ENCODE measurements at places on chromosomes 7 and 10. TPM values are rescaled to one million over a fixed set of nuclear protein-coding genes. Genes with fewer than 3 reads are reported as not detected.

MRLN gene
- not detected for total RNA-seq

CEP55 gene
- total RNA-seq: 2.4 TPM

GRCh38 chr7:73418113-73418703 is 15.4 kb upstream of the FZD9 start:
- DNase-seq: no peak
- no peak overlapping the region for H3K4me3 ChIP-seq
- H3K36me3 ChIP-seq: no peaks in the 10 kb centered on the region
- H3K27ac ChIP-seq: no peak overlapping the region

RPEL1 gene
- not detected for total RNA-seq

RBM20 gene
- 0.15 TPM for total RNA-seq

DNA sequence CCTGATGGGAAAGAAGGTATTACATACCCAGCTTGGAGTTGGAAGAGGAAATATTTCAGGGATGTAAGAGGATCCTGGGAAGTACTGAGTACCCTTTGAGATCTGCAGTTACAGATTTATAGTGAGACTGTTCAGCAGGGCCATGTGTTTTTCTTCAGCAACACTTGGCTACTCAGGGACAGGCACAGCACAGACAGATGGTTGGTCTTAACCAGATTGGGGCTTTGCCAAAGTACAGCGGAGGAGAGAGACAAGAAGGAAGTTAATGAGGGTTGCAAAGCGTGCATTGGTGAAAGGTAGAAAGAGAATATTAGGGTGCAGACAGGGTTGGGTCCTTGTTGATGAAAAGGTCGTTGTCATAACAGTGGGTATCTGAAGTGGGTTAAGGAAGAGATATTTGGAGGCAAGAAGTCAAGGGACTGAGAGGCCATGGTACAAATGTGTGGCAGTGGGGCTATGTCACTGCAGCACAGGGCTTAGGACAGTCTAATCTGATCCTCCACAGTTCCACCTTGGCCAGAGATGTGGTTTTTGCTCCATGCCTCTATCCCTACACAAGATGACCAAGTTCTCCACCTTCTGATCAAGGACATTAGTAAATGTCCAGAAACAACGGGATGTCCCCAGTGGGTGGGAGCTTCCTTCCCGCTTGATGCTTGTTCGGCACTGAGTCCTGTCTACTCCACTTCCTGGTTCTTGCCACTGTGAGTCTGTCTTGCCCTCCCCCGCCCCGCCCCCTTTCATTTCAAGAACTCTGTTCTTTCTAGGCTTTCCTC is 18.9 kb upstream of the DNAJC1 start:
- peak overlapping the region; percentile 28 for H3K27ac ChIP-seq
- peaks cover 19% of the 10 kb centered on the region for H3K4me1 ChIP-seq
- H3K4me3 ChIP-seq: peak overlapping the region; percentile 3
- no peaks in the 10 kb centered on the region for H3K27me3 ChIP-seq
- no peaks in the 10 kb centered on the region for H3K36me3 ChIP-seq
- DNase-seq: no peak

BAIAP2L1 gene
- total RNA-seq: 30.9 TPM

NYAP1 gene
- total RNA-seq: not detected

MSMB gene
- not detected for total RNA-seq

DNA sequence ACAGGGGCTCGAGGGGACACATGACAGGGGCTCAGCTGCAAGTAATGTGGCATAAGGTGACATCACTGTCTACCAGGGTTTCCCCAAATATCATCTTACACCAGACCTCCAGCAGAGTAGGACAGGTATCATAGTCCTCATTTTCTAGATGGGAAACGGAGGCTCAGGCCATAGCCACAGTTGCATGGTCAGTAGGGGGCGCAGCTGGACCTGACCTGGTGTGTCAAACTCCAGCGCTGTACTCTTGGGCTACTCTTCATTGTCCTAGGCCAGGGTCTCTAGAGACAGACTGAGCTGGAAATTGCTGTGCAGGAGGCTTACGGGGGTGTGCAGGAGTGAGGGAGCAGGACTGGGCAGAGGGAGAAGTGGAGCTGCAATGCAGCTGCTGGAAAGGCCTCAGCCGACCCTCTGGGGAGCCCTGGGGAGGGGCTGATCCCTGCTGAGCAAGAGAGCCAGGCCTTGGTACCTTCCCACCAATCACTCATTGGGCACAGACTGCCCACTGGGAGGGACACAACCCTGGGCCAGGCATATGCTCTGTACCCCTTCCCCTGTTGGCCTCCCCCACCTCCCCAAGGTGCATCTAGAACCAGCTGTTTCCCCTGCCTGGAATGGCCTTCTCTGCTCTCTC is 89.9 kb downstream of the CDH23 start:
- no peaks in the 10 kb centered on the region for H3K36me3 ChIP-seq
- no peak overlapping the region for H3K27ac ChIP-seq
- DNase-seq: peak; percentile 44
- no peaks in the 10 kb centered on the region for H3K4me1 ChIP-seq

- no peaks in the 10 kb centered on the region for H3K36me3 ChIP-seq
- no peak overlapping the region for H3K4me3 ChIP-seq
- no peak overlapping the region for H3K27ac ChIP-seq
- no peaks in the 10 kb centered on the region for H3K4me1 ChIP-seq
- DNase-seq: no peak
Measured at GRCh38 chr10:1301143-1301542, 245.0 kb downstream of the WDR37 start.

CYP3A5 gene
- 15.3 TPM for total RNA-seq

NXPH1 gene
- not detected for total RNA-seq
